ENCODE measurements at places on chromosomes 7 and 10.

DNA sequence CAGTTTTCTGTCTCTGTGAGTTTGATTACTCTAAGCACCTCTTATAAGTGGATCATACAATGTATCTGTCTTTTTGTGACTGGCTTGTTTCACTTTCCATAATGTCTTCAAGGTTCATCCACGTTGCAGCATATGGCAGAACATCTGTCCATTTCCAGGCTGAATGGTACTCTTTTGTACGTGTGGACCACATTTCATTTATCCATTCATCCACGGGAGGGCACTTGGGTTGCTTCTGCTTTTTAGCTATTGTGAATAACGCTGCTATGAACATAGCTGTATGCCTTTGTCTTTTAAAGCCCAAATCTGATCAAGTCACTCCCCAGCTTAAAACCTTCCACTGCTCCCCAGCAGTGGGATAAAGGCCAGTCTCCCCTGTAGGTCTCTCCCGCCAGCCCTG lies 31.5 kb downstream of the EGFR start:
- no peak for DNase-seq

GRCh38 chr10:5583525-5584175 lies 58.9 kb downstream of the CALML3 start:
- DNase-seq = peak; percentile 98

DNA sequence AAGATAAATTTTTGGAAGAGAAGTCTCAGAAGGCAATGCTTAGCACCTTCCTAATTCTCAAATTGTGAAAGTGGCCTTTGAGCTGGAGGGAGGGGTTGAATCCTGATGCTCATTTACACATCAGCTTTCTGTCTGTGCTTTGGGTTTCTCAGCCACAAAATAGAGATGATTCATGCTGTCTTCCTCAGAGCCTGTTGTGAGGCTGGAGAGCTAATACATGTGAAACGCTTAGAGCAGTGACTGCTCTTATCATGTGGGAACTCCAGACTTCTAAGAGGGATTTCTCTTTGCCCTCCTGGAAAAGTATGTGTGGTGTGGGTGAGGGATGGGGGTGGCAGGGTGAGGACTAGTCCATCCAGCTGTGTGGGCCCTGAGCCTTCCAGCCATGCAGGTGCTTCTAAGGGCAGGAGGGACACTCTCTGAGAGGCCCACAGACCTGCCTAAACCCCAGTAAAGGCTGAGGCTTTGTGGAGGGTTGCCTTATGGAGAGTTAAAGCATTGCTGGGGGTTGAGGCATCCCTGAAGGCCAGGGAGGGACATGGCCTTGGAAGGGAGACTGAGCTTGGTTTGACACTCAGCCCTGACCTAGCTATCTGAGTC lies 4.8 kb upstream of the EVX1 start:
- peak; percentile 85 for DNase-seq

- no peak for DNase-seq
Measured at GRCh38 chr10:62734781-62735463, 69.6 kb upstream of the ADO start.

DNA sequence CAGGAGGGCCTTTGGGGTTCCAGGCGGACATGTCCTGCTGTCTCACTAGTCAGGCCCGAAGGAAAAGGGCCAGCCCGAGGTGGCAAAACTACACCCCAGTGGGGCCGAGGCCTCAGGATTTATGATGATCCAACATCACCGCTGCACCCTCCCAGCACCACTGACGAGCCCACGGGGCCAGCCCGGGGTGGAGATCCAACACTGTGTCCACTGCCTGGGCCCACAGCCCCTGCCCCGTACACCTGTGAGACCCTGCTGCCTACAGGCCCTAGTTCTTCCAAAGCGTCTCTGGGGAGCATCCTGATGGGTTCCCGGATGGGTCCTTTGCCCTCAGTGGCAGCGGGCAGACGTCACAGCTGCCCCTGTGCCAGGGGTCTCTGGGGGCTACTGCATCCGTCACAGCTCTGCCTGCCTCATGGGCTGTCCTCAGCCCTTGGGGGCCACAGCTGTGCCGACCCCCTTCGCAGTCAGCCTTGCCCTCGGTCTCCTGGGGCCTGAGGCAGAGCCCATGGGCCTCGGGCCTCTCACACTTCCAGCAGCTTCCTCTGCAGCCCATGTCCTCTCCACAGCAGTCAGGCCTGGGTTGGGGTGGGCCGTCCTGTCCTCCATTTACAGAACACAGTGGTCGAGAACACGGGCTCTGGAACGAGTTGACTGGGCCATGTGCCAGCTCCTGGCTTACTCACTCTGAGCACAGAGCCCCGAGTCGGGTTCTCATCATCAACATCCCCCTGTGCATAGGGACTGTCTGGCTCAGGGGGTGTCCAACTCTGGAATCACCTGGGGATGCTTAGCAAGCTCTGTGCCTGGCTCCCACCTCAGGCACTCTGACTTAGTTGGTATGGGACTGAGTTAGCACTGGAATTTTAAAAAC lies 64.9 kb downstream of the FOXL3 start:
- DNase-seq = no peak

DNA sequence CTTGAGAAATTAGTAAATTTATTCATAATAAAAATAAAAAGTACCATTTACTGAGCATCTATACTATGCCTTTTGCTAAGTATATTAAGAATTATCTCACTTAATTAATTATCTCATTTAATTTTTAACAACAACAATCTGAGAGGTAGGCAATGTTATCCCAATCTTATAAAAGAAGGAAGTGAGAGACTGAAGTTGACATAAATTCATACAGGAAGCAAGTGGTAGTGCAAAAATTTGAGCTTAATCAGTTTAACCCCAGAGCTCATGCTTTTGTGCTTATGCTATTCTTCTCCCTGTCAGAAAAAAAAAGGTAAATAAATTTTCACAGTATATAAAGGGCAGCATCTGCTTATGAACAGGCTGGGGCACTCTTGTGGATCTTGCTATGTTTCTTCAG lies 2.7 kb upstream of the LIPF start:
- DNase-seq = no peak

DNA sequence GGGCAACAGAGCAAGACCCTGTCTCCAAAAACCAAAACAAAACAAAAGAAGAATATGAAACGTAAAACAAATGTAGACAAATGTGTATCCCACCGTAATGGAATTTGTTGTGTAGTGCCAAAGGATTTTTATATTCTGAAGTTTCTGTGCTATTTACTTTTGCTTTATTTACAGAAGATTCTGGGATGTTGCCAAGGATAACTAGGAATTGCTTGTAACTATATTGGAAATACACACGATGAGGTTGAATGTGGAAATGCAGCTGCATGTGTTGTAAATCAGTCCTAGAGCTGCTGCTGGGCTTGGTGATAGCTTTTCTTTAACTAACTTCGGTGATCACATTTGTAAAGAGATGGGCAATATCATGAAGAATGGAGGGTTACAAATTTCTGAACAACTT lies 39.5 kb downstream of the GALNT17 start:
- no peak for DNase-seq

DNA sequence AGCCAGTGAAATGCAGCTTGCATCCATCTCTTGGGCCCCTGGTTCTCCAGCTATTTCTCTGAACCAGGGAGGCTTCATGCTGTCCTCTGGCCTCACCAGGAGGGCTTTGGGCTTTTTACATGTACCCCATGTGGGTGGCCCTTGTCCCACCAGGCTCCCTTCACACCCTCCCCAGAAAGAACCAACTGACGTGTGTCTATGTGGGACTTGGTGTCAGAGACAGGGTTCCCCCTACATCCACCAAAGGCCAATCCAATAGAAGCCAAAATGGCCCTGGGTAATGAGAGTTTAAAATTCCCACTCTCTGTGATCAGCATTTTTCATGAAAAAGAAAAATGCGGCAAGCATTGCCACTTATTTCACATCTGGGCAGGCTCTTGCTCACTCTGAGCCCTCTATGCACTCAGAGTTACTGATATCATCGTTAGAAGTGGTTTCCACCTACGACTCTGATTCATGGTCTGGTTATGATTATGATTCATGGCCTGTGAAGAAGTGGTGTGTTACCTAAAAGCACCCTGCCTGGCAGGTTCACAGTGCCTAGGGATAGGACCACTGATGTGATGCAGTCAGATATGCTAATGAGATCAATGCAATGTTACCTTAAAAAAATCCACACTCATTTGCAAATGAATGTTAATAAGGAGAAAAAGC lies 133.5 kb downstream of the BUB3 start:
- DNase-seq = peak; percentile 27

GRCh38 chr10:3036155-3037021 lies 31.0 kb upstream of the PFKP start:
- no peak for DNase-seq

- DNase-seq = peak; percentile 49
Measured at GRCh38 chr10:115981081-115981480, 291.9 kb downstream of the GFRA1 start.

DNA sequence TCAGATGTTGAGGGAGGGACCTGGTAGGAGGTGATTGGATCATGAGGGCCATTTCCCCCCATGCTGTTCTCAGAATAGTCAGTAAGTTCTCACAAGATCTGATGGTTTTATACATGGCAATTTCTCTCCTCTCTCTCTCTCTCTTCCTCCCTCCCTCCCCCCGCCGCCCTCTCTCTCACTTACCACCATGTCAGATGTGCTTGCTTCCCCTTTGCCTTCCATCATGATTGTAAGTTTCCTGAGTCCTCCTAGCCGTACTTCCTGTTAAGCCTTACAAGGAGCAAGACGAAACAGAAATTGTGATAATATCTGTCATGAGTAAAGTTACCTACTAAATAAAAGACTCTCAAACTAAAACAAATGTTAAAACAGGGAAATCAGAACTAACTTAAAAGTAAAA lies 19.9 kb upstream of the GPR141 start:
- DNase-seq = no peak

- DNase-seq = no peak
Measured at GRCh38 chr7:32591938-32592337, 96.6 kb downstream of the AVL9 start.

DNA sequence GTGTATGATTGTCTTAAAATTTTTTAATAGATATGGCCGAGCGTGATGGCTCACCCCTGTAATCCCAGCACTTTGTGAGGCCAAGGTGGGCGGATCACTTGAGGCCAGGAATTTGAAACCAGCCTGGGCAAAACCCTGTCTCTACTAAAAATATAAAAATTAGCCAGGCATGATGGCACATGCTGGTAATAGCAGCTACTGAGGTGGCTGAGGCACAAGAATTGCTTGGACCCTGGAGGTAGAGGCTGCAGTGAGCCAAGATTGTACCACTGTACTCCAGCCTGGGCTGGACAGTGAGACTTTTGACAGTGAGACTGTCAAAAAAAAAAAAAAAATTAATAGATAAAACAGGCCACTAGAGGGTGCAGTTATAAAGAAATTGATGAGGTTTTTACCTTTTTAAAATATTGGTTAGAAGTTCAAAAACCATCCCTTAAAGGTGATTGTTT lies 20.5 kb downstream of the NOM1 start:
- peak; percentile 22 for DNase-seq

DNA sequence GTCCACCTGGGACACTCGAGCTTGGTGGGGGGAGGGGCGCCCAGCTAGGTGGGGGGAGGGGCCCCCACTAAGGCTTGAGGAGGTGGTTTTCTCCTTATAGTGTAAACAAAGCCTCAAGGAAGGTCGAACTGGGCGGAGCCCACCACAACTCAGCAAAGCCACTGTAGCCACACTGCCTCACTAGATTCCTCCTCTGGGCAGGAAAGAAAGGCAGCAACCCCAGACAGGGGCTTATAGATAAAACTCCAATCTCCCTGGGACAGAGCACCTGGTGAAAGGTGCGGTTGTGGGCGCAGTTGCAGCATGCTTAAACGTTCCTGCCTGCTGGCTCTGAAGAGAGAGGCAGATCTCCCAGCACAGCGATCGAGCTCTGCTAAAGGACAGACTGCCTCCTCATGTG lies 133.1 kb downstream of the SNX13 start:
- peak; percentile 60 for DNase-seq

- DNase-seq = no peak
Measured at GRCh38 chr7:94632338-94633013, 23.5 kb downstream of the SGCE start.

DNA sequence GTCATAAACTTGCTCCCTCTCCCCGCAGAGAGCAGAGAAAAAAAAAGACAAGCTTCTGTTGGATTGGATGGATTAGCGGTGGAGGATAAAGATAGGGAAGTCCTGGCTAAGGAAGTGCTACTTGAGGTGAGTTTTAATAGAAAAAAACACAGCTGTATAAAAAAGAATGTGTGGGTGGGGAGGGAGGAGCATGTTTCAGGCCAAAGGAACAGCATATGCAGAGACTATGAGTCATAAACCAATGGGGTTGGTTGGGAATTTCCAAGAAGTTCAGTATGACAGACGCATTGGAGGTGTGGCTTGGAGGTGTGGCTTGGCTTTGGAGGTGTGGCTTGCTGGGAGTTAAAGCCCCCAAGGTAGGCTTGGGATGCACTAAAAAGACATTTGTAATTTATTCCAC lies 103.0 kb upstream of the LSM8 start:
- peak; percentile 63 for DNase-seq

GRCh38 chr10:121322776-121323175 lies 275.5 kb downstream of the FGFR2 start:
- no peak for DNase-seq

DNA sequence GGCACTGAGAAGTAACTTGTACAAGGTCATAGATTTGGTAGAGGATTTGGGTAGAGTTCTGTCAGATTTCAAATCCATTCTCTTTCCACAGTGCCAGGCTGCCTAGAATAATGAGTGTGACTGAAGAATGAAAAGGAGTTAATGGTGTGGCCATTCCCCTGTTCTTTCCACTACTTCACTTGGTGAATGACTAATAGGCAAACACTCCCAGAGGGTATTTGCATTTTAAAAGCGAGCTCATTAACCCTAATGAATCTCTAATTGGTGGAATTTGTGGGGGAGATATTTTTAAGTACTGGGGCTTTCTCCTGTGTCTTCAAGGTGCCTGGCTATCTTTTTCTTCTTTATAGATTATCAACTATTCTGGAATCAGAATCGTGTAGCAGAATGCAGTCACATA lies 74.8 kb upstream of the RPA3 start:
- DNase-seq = no peak

DNA sequence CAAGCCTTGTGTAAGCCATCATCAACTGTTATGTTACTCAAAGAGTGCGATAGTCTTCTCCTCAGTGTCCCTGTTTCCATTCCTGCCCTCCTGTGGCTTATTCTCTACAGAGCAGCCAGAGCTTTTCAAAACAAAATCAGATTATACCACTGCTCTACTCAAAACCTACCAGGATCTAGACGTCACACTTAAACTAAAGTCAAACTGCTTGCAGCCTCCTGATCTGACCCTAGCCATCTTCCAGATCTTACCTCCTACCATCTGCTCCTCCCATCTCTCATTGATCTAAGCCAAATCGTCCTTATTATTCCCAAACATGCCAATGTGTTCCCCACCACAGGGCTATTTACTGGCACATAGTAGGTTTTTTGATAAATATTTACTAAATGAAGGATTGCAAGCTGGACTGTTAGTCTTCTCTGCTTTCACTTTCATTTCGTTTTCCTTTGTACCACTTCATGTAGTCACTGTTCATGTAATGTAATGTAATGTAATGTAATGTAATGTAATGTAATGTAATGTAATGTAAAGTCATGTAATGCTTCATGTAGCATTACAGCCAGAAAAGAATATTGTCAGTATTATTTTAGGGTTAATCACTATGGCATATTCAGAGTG lies 116.1 kb downstream of the GPR37 start:
- DNase-seq = no peak

Data from islet precursor cell (in vitro differentiated cells).